Sigmoid colon (tissue), 7 donors: ENCODE measurements at places on chromosomes 7 and 10. TPM values are rescaled to one million over a fixed set of nuclear protein-coding genes. Genes with fewer than 3 reads are reported as not detected.

The SPDYE8 gene
- not detected for total RNA-seq

The TYW1 gene
- total RNA-seq = 47.2 TPM

The PANK1 gene
- 6.1 TPM for total RNA-seq

The DYDC2 gene
- not detected for total RNA-seq

The RHEB gene
- 130 TPM for total RNA-seq

The GHRHR gene
- not detected for total RNA-seq

The C10orf143 gene
- 1.4 TPM for total RNA-seq

GRCh38 chr10:86231796-86232560 lies 134.6 kb downstream of the GRID1 start:
- DNase-seq = no peak

DNA sequence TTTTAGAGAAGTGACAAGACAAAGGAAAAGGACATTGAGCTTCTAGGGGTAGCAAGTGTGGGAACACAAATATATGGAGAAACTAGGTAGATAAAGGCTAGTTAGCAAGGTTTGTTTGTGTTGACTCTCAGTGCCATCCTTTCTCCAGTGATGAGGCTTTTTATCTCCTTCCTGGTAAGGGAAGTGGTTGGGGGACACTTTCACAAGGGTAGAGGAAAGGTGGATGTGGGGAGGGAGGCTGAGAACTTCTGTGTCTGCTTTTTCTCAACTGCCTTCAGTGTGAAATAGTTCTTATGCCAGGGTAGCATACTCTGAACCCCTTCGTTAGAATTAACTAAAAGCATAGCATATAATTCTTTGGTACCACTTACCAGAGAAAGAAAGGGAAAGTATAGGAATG lies 93.0 kb upstream of the STRIP2 start:
- no peak for DNase-seq

DNA sequence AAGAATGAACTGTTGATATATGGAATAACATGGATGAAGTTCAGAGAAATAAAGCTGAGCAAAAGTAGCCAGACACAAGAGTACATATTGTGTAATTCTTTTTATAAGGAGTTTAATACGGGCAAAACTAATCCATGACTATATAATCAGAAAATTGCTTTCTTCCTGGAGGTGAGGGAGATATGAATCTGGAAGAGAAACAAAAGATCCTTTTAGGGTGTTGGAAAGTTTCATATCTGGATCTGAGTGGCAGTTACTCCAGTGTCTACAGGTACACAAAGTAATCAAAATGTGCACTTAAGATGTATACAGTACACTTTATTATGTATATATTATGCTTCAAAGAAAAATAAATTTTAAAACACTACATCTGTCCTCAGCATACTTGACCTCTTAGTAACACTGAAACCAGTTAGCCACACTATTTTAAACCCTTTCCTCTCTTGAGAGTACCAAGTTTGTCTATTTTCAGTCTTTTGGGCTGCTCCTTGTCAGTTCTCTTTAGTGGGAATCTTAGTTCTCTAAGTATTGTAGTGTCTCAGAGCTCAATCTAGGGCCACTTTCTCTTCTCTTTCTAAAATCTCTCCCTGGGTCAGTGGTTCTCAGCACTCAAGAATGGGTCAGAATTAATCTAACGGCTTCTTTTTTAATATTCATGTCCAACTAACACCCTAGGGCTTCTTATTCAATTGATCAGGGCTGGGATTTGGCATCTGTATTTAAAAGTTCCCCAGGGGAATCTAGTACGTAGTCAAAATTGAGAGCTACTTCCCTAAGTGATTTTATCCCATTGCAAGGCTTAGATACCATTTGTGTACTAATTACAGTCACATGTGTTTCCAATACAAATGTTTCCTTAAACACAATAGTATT lies 4.3 kb upstream of the LIPF start:
- DNase-seq = no peak

GRCh38 chr7:70734411-70734810 lies 397.5 kb upstream of the GALNT17 start:
- no peak for DNase-seq

- DNase-seq = no peak
These were observed 760 bp downstream of the THNSL1 start for GRCh38 chr10:25017154-25017590.

DNA sequence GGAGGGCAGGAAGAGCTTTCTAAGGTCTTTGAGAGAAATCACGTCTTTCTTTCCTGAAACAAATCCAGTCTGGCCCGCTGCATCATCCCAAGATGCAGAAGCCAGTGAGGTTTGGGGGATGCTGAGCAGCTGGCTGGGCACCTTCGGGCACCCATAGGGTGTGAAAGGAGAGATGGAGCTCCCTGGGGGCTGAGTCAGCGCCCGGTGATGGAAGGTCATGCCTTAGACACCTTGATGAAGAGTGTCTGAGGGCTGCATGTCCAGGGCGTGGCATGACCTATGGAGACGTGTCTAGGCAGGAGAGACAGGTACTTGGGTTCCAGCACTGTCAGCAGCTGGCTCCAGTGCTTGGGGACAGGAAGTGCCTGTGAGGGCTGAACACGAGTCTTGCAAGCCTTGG lies 88.3 kb downstream of the GOLGA7B start:
- DNase-seq = no peak

DNA sequence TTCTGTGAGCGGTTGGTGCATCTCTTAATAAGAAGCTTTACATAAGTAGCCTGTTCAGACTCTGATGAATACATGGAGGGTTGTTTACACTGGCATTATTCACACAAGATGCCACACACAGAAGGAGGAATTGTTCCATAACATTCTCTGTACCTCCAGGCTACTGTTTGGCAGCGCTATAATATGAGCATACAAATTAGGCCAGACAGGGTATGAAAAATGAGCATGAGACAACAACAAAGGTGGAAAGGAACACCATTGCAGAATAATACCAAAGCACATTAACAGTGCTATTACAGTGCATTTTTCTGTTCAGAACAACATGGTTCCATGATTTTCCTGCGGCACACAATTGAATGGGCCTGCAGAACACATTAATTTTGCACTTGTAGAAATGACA lies 417.2 kb upstream of the C7orf33 start:
- DNase-seq = no peak

- DNase-seq = peak; percentile 46
These were observed 2.0 kb upstream of the SFTPA1 start for GRCh38 chr10:79608505-79609375.

GRCh38 chr7:104933022-104933421 lies 81.0 kb upstream of the KMT2E start:
- no peak for DNase-seq

DNA sequence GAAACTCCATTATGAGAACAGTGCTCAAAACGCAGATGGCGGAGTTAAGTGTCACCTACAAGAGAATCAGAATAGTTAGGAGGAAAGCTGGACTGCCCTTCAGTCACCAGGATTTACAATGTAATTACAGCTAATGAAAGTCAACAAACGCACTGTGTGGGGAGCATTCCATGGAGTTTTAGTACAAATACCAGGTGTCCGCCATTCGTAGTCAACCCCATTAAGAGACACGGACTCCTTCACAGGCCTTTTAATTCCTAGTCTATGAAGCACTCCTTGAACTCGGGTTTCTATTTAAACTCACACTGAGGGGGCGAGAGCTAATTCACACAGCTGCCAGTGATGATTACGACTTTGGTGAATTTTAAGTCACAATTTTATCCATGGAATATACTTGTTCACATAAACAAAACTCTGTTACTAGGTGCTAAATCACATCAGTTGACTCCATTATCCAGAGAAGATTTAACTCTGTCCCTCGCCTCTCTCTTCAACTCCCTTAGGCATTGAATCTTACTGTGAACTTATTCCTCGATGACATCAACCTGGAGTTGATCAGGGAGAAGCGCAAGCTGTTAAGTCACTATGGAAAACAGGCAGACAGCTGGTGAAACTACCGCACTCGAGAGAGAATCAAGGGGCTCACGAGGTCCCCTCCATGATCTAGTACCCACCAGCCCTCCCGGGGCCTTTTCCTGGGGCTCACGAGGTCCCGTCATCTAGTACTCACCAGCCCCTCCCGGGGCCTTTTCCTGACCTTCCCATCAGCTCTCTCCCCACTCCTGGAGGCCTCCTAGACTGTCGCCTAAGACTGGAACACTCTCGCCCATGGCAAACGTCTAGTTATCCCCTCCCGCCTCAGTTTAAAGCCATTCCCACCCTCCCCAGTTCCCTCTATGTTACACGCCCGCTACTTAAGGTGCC lies 1.5 kb downstream of the ZFAND2A start:
- no peak for DNase-seq

DNA sequence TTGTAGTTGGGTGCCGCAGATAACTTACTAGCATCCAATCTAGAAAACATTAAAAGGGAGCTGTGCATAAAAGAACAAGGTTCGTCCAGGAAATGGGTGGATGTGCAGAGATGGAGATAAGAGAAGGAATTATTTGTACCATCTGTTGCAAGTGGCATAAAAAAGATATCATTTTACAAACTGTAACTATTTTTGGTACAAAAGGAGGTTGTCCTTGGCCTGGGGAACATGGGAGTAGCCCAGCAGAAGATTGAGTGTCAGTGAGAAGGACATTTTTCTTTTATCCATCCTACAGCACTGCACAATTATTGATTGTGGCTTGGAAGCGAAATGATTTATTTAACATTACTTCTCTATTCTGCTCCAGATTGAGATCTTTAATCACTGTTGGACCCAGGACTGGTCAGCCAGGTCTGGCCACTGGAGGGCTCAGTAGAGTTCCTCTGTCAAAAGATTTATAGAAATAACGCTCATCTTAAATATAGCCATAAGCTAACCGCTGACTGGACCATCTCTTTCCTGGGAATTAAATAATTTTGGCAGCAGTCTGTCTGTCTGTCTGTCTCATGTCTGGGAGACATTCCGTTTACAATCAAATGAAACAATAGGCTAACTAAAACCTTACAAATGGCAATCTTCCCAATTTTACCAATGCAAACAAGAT lies 254.1 kb downstream of the KIAA1217 start:
- DNase-seq = no peak

DNA sequence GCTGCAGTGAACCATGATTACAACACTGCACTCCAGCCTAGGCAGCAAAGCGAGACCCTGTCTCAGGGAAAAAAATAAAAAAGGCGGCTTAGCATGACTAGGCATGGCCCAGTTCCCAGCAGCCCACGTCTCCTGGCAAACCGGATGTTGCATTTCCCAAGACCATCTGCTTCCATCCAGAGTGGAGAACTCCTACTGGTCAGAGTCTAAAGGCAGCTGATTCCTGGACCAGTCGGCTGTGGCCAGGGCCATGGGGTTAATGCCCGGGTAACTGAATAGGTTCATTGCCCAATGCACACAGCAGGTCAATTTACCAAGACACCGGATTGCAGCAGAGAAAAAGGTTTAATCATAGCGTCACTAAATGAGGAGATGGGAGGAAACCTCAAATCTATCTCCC lies 133.1 kb downstream of the MYL10 start:
- DNase-seq = no peak

DNA sequence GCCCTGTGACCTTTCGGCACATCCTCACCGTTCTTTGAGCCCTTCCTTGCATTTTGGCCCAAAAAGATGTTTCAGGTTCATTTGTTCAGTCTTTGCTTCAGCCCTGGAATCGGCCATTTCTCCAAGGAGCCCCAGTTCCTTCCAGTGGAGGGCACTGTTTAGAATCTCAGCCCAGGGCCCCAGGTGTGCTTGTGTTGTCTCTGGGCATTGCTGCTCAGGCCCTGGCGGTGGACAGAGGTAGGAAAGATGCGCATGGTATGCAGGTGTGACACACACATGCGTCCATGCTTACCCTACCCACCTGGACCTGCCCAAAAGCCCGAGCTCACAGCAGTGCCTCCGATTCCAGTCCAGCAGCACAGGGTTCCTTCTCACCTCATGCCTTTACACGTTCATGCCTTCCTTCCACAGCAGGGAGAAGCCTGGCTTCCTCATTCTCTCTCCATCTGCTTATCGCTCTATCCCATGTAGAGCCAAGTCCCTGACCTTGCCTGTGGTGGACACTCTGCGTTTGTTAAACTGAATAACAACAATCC lies 70.6 kb downstream of the LHPP start:
- DNase-seq = no peak

DNA sequence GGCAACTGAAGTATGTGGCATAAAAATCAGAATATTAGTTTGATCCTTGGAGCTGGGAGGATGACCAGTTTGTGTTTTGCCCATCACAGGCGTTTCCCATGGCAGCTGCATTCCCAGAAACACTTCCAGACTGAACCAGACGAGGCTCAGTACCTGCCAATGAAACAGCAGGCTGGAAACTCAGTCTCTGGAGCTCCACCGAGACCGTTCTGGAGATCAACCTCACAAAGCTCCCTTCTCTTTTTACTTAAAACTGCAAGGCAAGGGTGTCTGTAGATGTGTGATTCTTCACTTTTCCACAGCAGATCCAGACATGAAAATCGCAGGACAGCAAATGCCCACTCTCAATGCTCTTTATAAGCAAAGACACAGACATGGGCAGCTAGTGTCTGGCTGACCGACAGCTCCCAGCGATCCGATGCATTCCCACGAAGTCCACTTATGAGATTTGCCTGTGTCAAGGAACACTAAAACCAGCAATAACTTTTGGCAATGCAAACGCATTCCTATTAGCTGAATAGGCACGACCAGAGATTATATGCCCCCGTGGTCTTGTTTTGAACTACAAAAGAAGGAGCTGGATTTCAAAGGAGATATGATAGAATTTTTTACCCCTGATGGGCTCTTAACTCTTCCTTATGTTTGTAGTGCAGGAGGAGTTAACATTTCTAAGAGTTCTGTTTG lies 72.6 kb downstream of the ADAM12 start:
- no peak for DNase-seq

GRCh38 chr10:43983856-43984271 lies 335.2 kb upstream of the ZNF32 start:
- DNase-seq = no peak

DNA sequence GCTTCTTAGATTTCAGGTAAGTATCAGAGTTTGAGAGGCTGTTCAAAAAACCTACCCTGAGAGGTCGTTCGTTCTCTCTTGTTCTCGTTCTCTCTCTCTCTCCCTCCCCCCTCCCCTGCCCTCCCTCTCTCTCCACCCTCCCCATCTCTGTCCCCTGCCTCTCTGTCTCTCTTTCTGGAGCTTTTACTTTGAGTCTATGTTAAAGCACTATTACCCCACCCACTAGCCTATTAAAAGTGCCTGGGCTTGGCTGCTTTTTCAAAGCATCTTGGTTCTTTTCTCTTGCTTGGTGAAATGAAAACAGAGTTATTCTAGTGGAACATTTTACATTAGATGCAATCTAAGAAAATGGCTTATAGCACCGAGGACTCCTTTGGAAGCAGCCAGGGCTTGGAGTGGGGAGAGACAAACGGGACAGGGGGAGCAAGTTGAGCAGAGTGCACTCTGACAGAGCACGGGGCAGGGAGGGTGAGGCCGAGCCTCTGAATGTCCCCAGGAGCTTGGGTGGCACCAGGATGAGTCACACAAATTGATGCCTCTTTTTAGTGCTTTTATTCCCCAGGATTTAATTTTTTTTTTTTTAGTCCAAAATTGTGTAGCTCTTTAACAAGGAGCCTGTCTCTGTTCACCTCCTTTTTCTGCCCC lies 134.3 kb downstream of the CFAP58 start:
- no peak for DNase-seq

GRCh38 chr10:73910764-73911552 lies at the start of gene PLAU:
PLAU (plus strand) TSS chr10:73911132; CDS start chr10:73911556, 424 bp downstream.
- DNase-seq = peak; percentile 74

- no peak for DNase-seq
These were observed 11.9 kb downstream of the ZNF804B start for GRCh38 chr7:88771417-88771816.
